ENCODE measurements at places on chromosomes 6 and 20.

DNA sequence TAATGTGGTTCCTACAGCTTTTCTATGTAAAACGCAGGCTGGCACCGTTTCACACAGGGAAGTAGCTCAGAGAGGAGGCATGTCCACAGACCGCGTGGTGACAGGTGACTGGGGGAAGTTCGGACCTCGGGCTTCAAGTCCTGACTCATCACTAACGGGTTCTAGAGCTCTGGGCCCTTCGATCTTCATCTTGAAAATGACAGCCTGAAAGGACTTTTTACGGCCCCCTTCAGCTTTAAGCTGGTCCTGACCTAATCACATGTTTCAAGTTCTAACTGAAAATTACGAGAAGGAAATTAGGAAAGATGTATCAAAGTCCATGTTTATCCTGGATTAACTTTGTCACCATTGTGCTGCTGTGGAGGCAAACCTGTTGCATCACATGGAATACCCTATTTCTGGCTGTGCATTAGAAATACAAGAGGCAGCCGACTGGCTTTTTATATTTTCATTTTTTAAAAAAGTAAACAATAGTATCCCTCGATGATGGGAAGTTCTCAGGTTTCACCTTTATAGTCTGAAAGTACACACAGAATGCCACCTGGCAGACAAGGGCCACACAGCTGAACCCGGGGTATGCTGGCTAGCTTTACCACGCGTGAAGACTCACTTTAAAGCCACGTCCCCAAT is 2.0 kb downstream of the MAN1A1 start:
- peak; percentile 26 for DNase-seq

- no peak for DNase-seq
Observed at GRCh38 chr20:63295846-63296245, 2.9 kb downstream of the COL20A1 start.

DNA sequence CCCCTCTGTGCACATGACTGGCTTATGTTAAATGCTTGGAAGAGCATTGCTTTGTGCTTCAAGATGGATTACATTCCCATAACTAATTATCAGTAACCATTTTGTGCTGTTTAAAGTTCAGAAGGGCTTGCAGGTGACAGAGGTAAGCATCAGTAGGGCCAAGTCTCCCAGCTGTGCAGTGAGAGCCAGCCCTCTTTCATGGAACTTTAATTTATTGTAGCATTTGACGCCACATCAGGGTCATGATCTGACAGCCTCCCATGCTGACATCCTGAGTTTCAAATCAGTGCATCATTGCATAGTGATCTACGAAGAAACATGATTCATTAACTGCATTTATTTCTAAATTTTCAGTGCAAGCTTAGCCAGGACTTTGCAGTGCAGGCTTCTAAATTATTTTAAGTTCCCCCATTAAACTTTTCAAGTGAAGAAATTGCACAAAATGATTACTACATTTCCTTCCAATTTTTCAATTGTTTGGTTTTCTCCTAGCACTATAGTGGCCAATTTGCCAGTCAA is 380.9 kb downstream of the UTRN start:
- DNase-seq = no peak

- no peak for DNase-seq
Observed at GRCh38 chr6:25971187-25971821, 8.7 kb downstream of the TRIM38 start.

GRCh38 chr20:13298692-13299373 is 77.8 kb downstream of the ISM1 start:
- DNase-seq = no peak

DNA sequence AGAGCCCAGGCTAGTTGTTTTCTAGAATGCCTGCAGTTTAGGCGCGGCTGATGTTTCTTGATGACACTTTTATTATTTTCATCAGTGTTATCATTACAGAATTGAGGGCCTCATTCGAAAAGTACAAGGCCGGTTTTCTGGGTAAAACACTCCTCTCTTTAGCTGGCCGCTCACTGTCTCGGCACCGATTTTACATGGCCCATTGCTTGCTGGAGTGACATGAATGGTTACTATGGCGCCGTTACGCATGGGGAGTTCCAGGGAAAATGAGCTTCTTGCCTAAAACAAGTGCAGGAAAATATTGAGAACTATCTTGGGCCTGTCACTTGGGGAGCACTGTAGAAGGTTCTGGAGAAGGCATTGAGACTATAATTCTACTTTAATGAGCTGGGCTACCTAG is 317.8 kb downstream of the CDH4 start:
- no peak for DNase-seq

DNA sequence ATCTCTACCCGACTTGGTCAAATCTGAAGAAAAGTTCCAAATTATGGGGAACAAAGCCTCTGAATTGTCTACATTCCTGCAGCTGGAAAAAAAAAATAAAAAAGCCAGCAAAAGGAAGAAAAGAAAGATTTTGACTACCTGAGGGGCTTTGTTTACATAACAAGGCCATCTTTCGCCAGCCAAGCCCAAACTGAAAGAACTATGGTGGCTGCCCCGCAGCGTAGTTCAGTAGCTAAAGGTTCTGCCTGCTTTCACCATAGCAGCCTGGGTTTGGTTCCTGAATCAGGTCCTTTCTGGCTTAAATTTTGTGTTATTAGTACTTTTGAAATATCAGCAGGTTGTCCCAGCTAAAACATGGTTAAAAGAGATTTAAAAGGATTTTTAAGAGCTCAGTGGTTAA is 35.4 kb downstream of the ZNF133 start:
- no peak for DNase-seq

- DNase-seq = no peak
Observed at GRCh38 chr20:5145365-5146098, 18.7 kb downstream of the CDS2 start.

DNA sequence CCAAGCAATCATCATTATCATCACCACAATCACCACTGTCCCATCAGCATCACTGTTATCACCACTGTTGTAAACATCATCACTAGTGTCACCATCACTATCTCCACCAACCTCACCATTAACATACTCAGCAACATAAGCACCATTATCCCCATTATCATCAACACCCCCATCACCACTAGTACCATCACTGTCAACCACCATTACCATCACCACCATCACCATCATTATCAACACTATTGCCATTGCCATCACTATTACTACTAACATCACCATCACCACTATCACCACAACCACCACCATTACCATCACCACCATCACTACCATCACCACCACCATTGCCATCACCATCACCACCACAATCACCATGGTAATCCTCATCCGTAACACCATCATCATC is 19.5 kb downstream of the CST4 start:
- DNase-seq = no peak

DNA sequence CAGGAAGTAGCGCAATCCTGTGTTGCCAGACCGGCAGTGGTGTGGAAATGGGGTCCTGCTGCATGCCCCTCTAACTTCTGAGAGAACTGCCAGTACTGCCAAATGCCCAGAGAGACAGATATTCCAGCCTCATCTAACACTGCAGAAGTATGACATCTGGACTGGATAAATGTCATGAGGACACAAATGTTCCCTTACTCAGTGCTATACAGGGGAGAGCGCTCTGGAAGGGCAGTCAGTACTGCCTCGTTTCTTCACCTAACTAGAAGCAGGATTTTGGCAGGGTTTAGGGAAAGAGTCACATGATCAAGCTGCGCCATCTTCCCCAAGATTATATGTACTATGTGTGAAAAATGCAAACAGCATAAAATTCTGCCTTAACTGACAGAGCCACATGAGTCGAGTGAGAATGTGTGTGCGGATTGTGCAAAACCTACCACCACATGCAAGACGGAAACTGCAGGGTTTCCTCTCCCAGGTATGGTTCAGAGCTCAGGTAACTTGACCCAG is 59.7 kb downstream of the B4GALT5 start:
- DNase-seq = no peak

DNA sequence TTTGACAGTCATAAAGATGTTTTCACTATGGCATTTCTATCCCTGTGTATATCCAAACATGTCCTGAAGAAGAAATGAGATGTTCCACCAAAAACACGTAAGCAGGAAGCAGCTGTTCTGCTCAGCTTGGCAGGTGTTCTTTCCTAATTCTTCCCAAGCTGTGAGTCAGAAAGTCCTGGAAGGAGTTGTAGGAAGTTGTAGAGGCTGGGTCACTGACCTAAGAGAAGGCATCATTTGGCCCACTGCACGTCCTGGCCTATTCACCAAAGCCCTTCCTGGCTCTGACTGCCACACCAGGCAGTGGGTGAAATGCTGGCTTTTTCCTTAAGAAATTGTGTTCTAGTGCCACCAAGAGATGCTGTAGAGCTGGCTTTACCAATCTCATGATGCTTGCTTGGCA is 40.3 kb downstream of the STX11 start:
- DNase-seq = no peak

GRCh38 chr6:129624488-129624887 is 85.5 kb downstream of the ARHGAP18 start:
- no peak for DNase-seq

DNA sequence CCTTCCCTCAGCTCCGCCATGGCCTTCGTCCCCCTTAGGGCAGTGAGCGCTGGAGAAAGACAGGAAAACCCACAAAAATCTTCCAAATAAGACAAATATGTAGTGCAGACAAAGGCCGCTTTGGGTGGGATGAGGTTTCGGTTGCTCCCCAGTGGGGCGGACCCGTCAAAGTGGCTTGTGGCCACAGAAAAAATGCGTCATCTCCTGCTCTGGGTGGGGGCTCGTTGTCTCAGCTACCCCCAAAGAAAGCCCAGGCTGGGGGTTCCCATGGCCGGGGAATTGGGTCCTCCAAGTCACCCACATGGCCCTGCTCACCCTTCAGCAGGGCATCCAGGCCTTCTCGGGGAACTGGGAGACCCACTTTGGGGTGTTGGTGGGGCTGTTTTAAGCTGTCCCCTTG is 21.9 kb upstream of the SCUBE3 start:
- no peak for DNase-seq

- no peak for DNase-seq
Observed at GRCh38 chr20:19618711-19619110, 139.3 kb upstream of the RIN2 start.

DNA sequence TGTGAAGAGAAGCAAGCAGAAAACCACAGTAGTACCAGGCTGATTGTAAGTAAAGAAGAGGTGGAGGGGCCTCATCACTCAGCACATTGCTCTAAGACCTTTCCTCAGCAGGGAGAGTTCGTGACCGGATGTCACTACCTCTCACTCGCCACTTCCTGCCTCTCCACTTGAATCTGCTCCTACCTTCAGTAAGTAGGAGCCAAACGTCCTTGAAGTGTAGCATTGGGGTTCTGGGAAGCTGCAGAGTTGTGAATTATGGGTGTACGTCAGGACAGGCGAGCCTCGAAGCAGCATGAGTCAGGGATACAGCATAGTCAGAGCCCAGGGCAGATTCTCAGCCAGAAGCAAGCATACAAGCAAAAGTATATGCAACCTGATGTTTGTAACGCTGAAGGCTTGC is 224.9 kb downstream of the PHACTR1 start:
- DNase-seq = no peak

DNA sequence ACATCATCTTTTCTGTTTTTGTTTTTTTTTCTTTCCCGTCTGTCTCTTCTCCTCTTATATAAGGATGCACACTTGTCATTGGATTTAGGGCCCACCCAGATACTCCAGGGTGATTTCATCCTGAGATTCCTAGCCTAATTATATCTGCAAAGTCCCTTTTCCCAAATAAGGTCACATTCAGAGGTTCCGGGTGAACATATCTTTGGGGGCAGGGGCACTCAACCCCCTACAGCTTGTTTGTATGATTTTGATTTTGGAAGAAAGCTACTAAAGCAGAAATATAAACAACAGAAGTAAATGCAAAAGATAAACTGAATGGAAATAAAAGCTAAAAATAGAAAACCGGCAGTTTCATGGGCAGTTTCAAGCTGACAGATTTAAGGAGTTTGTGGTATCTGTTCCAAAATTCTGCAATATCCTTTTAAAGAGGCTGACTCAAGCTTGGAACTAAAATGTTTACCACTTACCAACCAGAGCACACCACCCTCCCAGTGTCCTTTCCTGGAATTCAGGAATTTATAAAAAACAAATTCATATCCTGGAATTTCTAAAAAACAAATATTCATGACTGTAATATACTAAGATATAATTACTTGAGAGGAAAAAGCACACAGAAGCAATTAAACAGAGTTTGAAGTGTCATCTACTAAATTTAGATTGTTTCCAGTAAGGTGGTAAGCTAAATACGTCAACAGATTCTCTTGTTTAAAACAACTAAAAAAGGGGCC is 100.0 kb upstream of the CARMIL1 start:
- no peak for DNase-seq

- DNase-seq = no peak
Observed at GRCh38 chr6:108581237-108581931, 20.7 kb downstream of the FOXO3 start.

- no peak for DNase-seq
Observed at GRCh38 chr20:57725636-57726035, 15.8 kb upstream of the PMEPA1 start.

DNA sequence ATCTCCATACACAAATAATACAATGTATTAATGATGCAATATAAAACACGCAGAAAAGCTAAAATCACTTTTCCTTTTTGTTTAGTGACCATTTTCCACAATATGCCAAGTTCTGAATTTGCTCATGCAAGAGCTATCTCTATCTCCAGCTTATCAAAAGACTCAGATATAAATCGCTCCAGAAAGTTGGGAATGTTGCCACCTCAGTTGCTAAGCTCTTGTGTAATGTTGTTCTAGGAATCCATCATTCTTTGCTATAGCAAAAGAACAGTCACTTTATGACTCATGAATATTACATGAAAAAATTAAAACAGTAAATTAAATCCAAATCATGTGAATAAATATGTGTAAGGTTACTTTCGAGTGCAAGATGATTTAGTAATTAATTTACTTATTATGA is 8.7 kb downstream of the PLAGL1 start:
- no peak for DNase-seq

DNA sequence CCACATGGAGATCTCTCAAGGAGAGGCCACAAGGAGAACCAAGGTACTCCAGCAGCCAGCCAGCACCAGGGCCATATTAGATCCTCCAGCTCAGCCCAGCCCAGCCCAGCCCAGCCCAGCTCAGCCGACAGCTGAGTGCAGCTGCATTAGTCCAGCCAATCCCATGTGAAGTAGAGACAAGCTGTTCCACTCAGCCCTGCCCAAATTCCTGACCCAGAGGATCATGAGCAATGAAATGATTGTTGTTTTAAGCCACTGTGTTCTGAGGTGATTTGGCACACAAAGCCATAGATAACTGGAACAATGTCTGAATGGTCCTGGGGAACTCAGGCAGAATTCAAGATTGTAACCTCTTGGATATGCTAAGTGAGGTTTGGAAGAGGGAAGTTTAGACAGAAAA is 59.5 kb upstream of the BMP2 start:
- no peak for DNase-seq

DNA sequence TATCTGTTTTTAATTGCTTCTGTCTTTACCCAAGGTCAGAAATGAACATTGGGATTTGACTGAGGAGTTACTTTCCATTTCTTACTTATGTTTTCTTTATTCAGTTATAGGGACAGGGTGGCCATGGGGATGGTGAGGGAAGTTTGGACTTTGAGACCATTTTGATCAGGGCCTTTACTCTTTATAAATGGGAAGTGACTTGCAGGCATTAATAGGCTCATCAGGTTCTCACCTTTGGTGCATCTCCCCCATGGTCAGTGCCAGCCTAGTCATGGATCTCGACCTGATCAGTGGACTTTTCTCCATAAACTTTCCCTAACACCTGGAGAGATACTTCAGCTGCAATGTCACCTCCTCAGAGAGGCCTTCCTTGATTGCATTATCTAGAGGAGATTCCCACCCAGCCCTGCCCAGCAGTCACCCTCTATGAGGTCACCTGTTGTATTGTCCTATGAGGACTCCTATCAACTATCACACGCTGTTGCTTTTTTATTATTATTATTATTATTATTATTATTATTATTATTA is 16.8 kb upstream of the ZMYND8 start:
- no peak for DNase-seq
